T-cell (primary cell): ENCODE measurements at places on chromosomes 7 and 10.

DNA sequence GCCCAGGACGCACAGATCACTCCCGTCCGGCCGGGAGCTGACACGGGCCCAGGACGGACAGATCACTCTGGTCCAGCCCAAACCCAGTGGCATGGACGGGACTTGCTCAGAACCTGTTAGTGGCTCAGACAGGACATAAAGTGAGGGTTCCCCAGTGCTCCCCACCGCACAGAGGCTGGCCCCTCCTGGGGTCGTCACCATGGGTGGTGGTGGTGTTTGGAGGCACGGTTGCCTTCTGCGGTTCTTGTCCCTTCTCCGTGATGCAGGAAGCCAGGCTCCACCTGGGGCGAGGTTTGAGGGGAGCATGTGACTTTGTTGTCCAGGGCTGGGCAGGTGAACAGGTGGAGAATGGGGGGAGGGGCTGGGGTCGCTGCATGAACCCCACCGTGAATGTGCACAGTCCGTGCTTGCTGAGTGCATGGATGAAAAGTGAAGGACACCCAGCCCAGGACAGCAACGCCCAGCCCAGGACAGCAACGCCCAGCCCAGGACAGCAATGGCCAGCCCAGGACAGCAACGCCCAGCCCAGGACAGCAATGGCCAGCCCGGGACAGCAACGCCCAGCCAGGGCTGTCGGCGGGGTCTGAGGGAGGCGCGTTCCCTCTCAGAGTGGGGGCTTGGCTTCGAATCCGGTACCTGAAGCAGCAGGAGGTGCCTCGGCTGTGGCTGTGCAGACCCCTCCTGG, 26.7 kb downstream of the FAM20C start:
- no peak for DNase-seq

DNA sequence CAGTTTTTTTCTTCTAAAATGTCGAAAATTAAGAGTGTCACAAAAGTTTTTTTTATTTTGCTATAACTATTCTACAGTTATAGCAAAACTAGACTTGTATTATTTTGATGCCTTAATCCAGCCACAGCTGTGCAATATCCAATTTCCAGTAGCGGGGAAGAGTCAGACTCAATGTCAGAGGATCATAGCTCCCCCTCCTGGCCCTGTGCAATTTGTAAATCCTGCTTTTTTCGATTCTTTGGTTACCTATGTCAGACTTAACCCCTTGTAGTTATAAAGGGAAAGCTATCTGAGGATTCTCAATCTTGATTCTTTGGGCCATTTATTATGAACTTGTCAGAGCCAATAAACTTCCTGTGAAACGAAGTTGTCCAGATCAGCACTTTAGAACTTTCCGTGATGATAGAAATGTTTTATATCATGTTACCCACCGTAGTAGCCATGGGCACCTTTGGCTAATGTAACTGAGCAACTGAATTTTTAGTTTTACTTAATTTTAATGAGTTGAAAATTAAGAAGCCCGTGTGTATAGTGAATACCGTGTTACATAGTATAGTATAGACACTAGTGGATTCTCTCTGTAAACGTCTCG, 87.7 kb upstream of the PRKCQ start:
- DNase-seq: peak; percentile 7

DNA sequence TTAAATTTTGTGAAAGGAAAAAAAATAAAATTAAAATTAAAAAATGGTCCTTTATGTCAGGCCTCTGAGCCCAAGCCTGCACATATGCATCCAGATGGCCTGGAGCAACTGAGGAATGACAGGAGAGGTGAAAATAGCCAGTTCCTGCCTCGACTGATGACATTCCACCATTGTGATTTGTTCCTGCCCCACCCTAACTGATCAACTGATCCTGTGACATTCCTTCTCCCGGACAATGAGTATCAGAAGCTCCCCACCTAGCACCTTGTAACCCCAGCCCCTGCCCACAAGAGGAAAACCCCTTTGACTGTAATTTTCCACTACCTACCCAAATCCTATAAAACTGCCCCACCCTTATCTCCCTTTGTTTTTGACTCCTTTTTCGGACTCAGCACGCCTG, 972.2 kb upstream of the GHITM start:
- DNase-seq: no peak

GRCh38 chr10:13054844-13055243, 45.1 kb upstream of the OPTN start:
- DNase-seq: no peak

DNA sequence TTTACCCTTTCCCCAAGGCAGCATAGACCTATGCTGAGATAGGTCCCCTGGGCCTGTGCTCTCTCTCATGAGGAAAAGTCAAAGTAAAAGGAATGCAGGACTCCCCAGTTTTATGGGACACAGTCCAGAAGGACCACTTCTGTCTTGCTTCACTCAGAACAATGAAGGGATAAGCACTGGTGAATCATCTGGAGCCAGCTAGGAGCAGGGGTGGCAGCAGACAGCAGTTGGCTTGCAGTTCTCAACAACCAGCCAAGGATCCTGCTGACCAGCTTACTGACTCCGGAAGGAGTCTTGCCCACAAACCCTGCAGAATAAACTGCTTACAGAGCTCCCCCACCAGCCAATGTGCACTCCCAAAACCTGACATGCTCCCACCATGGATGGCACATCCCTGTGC, 152.1 kb upstream of the GHITM start:
- DNase-seq: no peak

DNA sequence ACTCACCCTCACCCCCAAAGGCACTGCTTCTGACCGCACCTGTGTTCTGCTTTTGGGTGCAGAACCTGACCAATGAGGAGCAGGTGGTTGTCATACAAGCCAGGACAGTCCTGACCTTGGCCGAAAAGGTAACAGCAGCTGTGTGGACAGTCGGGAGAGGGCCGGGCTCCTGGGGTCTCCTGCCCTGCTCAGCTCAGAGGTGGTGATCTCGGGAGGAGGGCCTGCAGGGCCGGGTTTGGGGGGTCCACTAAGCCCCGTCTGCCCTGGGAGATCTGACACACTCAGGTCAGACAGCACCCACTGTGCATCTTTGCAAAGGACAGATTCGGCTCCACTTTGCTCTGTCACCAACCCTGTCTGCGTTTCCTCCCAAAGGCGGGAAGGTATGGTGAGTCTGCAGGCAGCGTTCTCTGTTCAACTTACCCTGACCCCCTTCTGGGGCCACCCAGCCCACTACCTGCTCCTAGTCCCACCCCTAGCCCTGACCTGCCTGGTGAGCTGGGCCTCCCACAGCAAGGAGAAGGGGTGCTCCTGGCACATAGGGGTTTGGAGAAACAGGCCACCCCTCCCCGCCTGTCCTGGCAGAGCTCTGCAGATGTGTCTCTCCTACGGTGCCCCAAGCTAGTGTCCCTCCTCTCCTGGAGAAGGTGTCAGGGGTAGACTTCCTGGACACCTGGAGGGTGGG, 33.7 kb upstream of the DPYSL4 start:
- no peak for DNase-seq

GRCh38 chr10:117441812-117442443, 66.7 kb upstream of the PDZD8 start:
- DNase-seq: no peak

GRCh38 chr10:133309720-133310398, 1.1 kb downstream of the ZNF511 start:
- DNase-seq: no peak
